ENCODE measurements at places on chromosomes 11 and 22.

DNA sequence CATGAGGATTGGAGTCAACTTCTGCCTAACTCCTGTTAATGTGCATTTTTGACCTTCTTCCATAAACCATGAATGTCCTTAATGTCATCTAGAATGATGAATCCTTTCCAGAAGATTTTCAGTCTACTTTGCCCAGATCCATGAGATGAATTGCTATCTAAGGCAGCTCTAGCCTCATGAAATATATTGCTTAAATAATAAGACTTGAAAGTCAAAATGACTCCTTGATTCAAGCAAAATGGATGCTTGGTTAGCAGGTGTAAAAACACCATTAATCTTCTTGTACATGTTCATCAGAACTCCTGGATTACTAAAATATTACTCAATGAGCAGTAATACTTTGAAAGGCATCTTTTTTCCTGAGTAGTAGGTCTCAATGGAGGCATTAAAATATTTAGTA is 238.5 kb upstream of the ZC3H12C start:
- no peak for DNase-seq

GRCh38 chr11:47375020-47375419 is 3.3 kb downstream of the SPI1 start:
- DNase-seq, result no peak

DNA sequence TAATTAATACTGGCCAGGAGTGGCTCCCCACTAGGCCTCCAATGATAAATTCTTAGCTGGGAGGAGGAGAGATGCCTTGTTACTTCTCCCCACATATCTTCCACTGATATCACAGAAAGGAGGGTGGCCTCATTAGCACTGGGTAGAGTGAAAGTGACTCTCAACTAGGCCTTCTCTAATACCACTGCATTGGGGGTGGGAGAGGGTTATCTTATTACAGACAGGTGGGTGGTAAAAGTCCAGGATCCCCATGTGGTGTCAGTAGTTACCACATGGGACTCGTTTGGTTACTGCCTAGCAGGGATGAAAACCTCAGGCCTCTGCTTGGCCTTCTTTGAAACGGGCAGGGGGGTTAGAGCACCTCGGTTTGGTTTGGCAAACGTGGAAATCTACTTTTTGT is 167.3 kb downstream of the UVRAG start:
- no peak for DNase-seq

- no peak for DNase-seq
Observed at GRCh38 chr11:116786966-116787365, 857 bp downstream of the ZPR1 start.

DNA sequence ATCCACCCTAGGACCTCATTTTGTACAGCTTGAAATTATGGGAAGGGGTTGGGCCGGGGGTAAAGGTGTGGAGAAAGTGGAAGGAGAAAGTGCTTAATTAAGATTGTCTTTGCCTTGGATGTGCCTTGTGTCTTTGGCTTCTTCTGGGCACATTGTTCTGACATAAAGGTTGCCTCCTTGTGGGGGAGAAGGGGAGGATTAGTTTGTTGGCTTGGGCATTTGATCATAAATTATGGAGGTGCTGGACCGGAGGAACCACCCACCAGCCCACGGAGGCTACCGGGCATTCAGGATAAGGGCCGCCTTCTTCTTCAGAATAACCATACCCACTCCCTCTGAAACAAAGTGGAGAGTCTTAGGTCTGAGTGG is 1.3 kb downstream of the PAFAH1B2 start:
- DNase-seq, result no peak
